Right renal pelvis (tissue), 4 donors: ENCODE measurements at places on chromosomes 11 and 22.

GRCh38 chr11:110526323-110526722 is 96.6 kb downstream of the FDX1 start:
- DNase-seq = no peak

GRCh38 chr11:113372309-113372708 is 15.3 kb upstream of the ANKK1 start:
- DNase-seq = no peak

DNA sequence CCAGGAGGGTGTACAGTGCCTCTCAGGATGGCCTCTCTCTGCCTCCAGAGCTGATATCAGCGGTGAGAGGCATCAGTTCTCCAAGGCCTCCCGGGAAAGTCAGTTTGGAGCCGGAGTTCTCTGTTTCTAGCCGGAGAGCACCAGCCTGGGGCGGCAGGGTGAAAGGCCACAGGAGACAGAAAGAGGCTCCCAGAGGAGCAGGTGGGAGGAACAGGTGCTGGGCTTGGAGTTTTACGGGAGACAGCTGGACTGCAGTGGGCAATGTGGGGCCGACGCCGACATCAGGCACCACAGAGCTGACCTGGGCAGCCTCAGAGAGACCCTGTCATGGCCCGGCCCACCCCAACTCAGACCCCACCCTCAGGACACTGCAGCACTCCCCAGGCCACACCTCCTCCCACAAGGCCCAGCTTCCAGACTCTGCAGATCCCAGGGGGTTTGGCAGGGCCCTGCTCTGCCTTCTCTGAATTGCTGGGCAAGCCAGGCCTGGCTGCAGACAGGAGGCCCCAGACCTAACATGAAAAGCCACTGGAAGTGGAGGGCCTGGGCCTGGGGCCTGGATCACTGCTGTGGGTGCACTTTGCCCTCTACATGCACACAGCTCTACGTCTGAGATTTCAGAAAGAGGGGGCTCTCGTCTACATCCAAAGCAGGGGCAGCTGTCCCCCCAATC is 885.6 kb downstream of the BRD1 start:
- no peak for DNase-seq

GRCh38 chr11:96329419-96329818 is 13.6 kb downstream of the MAML2 start:
- no peak for DNase-seq

GRCh38 chr22:44365832-44366231 is 53.1 kb upstream of the SHISAL1 start:
- DNase-seq = no peak

DNA sequence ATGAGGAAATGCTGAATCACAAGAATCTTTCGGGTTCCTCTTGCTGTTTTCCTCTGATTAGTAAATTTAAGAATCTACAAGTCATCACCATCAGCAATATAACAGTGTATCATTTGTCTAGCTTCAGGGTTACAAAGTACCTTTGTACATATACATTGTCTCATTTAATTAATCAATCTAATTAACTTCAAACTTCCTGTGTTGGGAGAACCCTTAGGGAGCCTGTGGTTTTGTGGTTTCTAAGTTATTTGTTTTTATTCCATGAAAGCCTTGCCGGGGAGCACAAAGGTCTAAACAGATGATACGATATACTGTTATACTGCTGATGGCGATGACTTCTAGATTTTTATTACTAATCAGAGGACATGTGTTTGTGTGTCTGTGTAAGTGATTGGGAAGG is 41.0 kb downstream of the TIMP3 start:
- DNase-seq = no peak

DNA sequence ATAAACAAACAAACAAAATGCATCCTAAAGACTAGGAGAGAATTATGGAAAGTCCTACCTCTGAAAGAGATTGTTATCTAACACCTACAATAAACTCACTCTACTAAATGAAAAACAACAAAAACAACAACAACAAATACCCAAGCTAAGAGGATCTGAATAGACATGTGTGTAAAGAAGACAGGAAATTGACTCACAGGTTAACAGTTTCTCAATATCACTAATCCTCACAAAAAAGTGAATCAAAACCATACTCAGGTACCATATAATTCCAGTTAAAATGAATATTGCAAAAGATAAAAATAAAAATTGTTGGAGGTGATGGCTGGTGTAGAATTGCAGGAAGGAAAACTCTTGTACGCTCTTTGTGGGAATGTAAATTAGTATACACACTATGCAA is 110.4 kb upstream of the TOP3B start:
- DNase-seq = no peak

DNA sequence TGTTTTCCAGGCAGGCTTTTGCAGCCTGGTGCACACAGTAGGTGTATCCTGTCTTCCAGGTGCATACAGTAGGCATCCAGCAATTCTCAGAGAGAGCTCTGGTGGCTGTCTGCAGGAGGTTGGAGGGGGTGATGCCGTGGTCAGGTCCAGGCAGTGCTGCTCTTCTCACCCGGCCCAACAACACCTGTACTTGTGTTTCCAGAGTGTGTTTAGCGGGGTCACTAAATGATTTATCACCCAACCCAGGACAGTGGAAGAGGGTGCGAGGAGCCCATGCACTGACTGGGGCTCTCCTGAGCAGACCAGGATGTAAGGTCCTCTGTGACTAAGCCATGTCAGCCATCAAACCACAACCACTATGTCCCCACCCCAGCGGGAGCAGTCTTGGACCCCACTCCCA is 18.6 kb upstream of the FGF3 start:
- no peak for DNase-seq

DNA sequence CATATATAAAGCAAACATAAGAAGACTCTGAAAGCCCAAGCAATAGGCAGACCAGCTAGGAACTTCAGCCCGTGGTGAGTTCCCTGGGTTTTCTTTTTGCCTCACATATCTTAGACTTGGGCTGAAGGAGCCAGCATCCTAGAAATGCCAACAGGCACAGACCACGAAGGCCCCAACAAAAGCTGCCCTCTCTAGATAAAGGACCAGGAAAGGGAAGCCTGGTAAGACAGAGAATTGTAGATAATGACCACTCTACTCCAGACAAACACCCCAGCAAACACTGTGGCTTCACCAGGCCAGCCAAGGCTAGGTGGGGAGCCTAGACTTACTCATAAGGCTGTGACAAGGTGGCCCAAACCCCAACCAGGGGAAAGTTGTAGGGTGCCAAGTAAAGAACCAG is 11.2 kb downstream of the GAL start:
- no peak for DNase-seq

DNA sequence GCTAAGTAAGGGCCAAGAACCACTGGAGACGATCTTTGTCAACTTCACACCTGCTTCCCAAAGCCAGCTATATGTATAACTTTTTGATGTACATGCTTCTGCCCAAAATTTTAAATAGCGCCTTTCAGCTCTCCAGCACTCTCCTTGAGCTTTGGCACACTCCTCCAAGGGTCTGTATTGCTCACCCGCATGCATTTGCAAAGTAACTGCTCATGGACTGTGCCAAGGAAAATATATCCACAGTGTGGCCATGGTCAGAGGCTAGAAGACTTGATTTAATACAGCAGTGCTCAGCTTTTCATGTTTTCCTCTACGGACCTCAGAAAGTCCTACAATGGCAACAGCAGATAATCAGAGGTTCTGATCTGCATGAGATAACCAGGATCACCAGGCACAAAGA is 550.1 kb downstream of the SOX6 start:
- no peak for DNase-seq

DNA sequence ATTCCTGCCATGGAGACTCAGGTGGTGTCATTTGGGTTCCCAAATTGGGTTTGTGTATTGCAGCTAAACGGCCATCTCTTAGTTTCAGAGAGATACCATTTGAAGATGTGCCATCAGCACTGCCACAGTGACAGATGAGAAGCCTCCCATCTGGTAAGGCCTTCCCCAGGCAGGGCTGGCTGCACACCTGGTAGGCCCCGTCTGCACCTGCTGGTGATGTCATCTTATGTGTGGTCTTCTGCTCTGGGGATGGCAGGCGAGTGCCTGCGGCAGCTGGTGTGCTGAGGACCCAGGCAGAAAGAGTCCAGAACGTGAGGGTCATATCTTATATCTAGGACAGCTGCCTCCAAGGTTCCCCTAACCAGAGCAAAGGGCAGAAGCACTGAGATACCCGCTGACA is 100.6 kb downstream of the CSNK2A3 start:
- DNase-seq = no peak

- DNase-seq = no peak
Observed at GRCh38 chr11:1733716-1734640, 16.4 kb downstream of the IFITM10 start.

DNA sequence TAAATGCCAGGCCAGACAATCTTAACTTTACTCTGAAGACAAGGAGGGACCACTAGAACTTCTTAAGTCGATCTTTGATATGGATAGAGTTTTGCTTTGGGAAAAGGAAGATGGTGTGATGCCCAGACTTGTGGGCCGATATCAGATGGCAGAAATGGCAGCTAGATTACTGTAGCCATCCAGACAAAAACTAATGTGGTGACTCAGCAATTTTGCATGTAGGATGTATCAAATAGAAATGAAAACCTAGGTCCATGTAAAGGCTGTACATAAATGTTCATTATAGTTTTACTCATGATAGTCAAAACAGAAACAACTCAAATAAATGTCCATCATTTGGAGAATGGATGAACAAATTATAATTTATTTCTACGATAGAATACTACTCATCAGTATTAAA is 121.5 kb downstream of the APIP start:
- DNase-seq = no peak

DNA sequence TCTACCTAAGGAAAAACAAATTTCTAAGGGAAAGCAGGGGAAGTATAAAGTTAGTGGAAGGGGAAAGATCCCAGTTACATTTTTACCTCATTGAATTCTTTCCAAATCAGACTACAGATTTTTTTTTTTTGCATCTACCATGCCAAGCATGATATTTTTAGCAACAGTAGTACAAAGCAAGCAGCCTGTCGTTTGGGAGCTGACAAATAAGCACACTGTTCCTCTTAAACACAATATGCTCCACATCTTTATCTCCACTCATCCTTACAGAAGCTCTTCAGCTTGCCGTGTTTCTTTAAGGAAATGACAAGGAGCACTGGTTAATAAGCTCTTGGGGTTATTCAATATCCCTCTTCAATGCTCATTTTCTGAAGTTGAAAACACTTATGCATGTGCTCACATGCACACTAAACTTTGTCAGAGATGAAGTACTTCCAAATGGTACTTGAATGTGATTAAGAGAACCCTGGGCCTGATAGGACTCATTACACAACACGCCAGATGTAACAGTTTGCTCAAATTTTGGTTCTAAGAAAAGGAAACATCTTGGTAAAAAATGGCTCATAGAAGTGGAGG is 53.8 kb downstream of the PAX6 start:
- DNase-seq = no peak

- DNase-seq = no peak
Observed at GRCh38 chr11:78801161-78801884, 226.7 kb upstream of the NARS2 start.

DNA sequence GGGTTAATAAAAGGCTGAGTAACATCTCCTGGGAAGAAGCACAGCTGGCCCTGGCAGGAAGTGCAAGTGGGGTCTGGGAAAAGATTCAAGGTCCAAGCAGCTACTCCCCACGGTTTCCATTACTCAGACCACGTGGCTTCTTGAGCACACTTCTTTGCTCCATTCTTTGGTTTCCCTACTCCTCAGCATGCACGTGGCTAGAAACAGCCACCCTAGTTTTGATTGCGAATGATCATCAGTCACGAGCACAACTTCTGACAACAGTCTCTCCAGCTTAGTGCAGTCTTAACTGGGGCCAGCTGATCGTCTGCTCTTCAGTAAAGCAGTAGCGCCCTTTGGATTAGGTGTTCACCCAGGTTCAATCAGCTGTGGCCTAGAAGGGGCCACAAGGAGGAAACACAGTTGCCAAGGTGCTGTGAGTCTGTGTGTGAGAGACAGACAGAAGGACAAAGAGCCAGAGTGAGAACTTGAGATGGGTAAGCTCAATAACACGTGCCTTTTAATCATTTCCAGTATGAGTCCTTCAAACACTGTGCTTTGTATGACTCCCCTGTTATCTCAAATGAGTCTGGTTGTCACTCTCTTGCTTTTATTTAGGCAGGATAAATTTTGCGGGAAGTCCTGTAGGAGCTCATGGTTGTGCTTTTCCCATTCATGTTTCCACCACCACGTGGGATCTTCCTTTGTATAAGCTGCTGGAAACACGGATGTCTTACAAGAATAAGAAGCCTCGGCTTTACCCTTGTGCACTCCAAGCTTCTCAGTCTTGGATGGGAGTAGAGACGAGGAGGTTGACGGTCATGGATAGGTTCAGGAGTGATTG is 901 bp upstream of the PARVA start:
- DNase-seq = no peak

DNA sequence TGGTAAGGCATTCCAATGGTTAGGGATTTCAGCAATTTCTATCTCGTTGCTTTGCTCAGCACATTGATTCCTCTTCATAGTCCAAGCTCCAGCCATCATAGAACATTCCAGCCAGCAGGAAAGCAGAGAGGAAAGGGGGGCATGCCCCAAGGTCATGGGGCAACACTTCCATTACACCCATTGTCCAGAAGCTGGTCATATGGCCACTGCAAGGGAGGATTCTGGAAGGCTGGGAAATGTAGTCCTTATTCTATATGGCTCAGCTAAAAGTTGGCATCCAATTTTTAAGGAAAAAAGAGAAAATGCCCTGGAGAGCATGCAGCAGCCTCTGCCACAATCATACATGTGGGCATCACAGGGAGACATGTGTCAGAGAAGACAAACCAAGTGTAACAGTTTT is 47.1 kb upstream of the RCN1 start:
- no peak for DNase-seq

- DNase-seq = no peak
Observed at GRCh38 chr11:18307461-18308139, 14.3 kb downstream of the HPS5 start.

DNA sequence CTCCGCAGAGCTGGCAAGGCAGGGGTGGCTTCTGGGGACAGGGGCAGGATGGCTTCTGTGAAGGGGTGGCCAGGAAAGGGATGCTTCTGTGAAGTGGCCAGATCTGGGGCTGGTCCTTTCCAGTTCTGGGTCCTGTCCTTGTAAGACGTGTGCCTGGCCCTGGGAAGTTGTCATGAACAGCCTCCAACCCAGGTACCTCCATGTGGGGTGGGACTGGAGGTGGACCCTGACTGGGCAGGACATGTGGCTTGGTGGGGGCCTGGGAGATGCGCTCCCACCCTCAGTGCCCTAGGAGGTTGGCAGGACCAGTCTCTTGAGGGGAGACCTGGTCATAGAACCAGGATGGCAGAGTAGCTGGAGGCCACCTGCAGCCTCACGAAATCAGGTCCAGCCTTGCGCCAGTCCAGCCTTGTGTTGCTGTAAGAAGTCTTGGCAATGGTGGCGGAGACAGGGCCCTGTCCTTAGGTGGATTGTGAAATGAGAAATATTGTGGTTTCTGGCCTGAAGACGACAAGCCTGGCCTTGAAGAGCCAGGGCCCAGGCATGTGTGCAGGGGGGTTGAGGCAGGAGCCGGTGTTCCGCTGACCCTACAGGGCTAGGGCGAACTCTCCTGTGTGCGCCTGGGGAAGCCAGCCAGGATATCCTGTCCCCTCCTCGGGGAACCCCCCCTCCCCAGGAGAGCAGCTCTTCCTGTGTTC is 2.6 kb downstream of the KCNQ1 start:
- no peak for DNase-seq
